ENCODE measurements at places on chromosomes 6 and 20.

DNA sequence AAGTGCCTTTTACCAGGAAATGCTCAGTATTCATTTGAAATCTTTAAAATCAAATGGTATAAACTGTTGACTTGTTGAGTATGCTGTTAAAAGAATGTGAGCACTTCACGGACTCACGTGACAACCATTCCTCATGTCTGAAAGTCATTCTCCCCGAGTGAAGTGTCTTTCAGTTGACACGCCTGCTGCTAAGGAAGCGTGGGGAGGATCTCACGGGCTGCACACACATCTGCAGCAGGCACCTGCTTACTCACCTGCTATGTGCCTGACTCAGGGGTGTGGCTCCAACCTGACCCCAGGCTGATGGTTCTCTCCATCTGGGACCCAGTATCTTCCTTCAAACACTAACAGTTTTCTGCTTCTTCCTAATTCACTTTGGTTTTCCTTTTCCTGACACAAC is 32.7 kb downstream of the WDR27 start:
- no peak for DNase-seq

- DNase-seq = no peak
Measured at GRCh38 chr6:18343741-18344140, 43.4 kb upstream of the RNF144B start.

GRCh38 chr6:34057191-34057590 is 88.7 kb downstream of the GRM4 start:
- DNase-seq = no peak

DNA sequence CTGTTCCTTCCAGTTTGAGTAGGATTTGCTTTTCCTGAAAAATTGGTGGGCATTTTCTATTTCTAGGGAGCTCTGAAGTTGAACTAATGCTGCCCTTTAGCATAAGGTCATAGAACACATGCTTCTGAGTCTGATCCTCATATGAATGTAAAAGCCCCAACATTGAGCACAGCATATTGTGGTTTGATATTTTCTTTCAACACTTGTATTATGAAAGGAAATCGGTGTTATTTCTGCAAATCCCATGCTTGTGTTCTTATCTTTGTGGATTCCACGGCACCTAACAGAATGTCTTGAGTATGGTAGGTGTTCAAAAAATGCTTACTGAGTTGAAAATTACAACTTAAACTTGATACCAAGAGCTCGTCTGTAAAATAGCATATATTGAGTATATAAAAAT is 85.8 kb downstream of the TRMT11 start:
- DNase-seq = no peak

DNA sequence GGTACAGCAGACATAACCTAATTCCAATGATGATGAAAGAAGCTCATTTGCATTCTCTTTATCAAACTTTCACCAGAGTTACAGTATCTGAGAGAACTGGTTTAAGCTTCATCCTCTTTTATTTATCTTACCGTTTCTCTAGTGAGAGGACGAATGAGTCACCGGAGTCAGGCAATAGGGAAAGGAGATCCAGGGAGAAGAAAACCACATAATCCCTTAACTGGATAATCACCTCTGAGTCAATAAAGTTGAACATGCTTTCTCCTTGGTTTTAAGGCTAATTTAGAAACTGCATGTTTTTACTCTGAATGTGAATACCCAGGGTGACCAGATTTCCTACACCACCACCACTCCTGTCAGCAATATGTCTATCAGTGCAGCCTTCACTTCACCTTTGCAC is 313.7 kb upstream of the TBX18 start:
- DNase-seq = no peak

DNA sequence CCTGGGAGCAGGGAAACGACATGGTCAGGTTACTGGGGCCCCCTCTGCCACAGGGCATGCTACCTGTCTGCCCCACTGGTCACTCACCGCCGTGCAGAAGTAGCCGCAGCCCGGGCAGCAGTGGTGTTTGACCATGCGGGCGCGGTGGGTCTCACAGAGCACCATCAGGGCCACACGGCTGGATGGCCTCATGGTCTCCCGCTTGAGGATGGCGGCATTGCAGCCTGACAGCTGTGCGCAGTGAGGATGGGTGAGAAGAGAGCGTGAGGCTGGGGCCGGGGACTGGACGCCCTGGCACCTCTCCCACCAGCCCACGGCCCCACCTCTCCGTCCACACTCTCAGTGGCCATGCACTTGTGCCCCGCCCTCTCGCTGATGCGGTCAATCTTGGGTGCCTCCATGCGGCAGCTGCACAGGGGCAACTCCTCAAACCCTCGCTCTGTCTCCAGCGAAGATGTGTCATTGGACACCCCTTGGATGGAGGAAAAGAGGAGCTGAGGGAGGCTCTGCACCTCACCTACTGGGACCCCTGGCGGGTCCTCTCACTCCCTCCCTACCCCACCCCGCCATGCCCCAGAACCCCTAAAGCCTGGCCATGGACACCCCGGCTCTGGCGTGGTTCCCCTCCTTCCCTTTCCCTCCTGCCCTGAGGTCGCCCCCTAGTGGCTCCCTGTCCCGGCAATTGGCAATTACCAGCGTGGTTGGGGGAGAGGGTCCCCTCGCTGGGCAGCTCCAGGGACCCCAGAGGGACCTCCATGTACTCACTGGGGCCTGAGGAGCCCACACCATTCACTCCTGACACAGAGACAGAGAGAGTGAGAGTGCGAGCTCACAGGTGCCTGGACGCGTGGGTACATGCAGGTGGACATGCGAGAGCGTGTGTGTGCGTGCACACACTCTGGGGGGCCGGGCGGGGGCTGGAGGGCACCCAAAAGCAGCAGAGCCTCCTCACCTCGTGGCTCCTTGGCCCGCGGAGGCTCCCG is 8.9 kb downstream of the EHMT2 start:
- DNase-seq = peak; percentile 68

GRCh38 chr20:44137266-44137801 is 49.7 kb downstream of the JPH2 start:
- DNase-seq = no peak

- no peak for DNase-seq
Measured at GRCh38 chr6:52304983-52305390, 20.4 kb upstream of the MCM3 start.

GRCh38 chr6:18280084-18280483 is 15.8 kb upstream of the DEK start:
- DNase-seq = no peak

- peak; percentile 17 for DNase-seq
Measured at GRCh38 chr20:61936701-61937131, 129.0 kb downstream of the TAF4 start.

GRCh38 chr20:20404633-20405032 is 36.7 kb downstream of the INSM1 start:
- DNase-seq = no peak

DNA sequence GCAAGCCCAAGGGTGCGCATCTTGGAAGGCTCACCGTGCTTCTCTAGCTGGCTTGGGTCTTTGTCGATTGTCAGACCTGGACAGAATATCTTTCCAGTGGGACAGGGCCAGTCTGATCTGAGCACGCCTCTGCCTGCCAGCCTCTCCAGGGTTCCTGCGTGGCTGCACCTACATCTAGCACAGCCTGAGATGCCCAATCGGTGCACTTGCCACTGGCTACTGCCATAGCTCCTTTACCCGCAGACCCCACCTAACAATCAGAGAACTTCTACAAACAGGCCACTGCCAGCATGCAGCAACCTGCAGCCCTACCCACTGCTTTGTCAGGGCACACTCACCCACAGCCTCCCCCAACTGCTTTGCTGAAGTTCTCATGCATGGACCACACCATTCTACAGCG is 56.7 kb upstream of the PHACTR3 start:
- no peak for DNase-seq

DNA sequence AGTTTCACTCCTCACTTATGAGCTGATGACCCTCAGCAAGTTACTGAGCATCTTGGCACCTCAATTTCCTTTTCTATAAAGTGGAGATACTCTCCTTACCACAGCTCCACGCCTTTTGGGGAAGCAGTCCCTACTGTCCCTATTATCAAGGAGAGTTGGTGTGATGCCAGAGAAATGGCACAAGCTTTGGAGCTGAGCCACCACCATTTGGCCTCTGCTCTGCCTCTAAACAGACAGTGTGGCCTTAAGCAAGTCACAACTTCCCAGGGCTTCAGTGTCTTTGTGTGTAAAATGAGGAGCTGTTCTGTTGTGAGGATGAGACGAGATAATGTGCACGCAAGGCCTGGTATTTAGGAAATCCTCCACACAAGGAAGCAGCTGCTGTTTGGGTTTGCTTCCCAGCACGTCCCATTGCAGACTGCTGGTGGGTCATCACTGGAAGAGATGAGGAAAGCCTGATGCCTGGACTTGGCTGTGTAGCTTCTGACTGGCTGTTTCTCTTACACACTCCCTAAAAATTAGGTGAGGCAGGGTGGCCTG is 18.5 kb downstream of the NSFL1C start:
- no peak for DNase-seq

DNA sequence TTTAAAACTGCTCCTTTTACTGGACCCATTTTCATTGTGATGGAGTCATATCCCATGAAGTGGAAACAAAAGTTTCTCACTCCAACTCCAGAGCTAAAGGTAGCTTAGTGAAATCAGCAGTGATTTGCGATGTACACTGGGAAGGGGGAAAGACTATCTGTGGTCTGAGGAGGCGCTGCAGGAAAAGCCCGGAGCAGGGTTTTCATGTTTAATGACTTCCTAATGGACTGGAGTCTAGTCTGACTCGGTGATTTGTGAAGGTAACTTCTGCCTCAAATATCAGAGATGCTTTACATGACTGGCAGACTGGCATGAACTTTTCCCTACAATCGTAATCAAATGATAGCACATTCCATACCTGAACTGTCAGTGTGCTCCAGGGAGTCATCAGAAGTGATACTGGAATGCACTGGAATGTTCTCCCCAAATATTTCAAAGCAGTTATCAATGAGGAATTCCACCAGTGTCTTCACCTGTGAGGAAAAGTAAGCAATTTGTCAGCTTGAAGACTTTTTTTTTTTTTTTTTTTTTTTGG is 7.0 kb downstream of the TAGAP start:
- DNase-seq = no peak
